Stimulated activated CD4-positive, alpha-beta T cell treated with anti-CD3 and anti-CD28 coated beads, Interleukin-2, amount 100 ng/mL, for 48 hours (primary cell): ENCODE measurements at places on chromosomes 1 and 21.
A peak's percentile ranks its signal among the peaks of the same experiment; 100 is the strongest.

DNA sequence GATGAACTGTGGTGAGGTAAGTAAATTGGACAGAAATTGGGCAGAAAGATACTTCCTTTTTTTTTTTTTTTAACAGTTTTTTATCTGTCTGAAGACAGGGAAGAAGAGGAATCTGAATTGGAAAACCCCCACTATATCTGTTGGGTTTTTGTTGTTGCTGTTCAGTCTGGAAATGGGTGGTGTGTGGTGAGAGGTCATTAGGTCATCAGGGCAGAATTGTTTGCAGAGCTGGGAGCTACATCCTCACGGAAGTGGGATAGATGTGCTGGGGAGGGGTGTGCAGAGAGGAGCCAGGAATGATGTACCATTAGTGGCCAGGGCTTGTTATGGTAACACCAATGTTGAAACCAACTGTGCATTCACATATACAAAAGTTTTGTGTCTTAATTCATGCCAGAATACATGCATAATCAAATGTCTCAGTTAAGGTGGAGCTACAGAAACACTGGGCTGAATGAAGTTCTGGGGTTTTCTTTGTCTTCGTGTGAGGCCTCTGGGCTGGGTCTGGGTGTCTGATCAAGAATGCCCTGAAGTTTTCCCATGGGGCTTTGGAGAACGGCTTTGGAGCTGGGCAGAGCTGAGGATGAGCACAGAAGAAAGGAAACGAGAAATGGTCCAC is 12.4 kb downstream of the USP25 start:
- no peak for DNase-seq

GRCh38 chr1:247440001-247440620 is 17.8 kb downstream of the OR2B11 start:
- DNase-seq = no peak

DNA sequence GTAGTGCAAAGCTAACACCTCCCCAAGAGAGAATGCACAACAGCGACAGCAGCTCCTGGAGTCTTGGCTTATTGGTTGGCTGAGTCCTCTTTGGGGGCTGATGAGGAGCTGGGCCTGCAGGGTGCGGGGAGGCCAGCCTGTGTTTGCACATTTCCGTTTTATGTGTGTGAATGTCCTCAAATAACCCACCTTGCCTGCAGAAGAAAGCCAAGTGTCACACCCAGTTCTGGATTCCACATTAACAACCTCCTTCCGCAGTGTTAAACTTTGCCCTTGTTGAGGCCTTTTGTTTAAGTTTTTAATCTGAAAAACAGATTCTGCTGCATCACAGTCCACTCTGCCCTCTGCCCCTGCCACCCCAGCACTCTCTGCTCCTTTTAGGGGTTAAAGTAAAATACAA is 274.5 kb downstream of the TM2D1 start:
- DNase-seq = no peak

GRCh38 chr1:225691377-225691776 is 38.5 kb upstream of the ENAH start:
- no peak for DNase-seq

GRCh38 chr1:6460301-6461050 is 5.5 kb downstream of the TNFRSF25 start:
- DNase-seq = peak; percentile 70

GRCh38 chr1:61224609-61225008 is 142.2 kb downstream of the NFIA start:
- DNase-seq = no peak

- DNase-seq = no peak
These were observed at the start of gene EPHB2 for GRCh38 chr1:22710701-22711049. Gene EPHB2, plus strand, starts transcription at chr1:22710839. Its CDS starts 144 bp downstream, at chr1:22710983.

DNA sequence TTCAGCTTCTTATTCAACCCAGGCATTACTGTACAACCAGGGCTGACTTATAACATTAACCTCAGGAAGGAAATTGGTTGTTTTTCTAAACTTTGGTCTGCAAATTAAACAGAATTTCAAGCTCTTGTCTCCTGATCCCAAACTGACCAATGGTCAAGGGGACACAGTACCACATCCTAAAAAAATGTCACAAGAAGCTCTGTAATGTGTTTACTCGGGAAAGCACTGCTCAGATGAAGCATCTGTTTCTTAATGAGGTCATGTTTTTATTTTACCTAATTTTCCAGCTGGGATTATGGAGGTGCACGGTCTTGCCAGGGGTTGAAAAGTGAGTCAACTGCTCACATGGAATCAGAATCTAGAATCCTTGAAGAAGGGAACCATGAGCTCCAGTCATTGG is 18.7 kb downstream of the ADAMTS5 start:
- no peak for DNase-seq

GRCh38 chr1:221794935-221795334 is 53.0 kb upstream of the DUSP10 start:
- DNase-seq = no peak

DNA sequence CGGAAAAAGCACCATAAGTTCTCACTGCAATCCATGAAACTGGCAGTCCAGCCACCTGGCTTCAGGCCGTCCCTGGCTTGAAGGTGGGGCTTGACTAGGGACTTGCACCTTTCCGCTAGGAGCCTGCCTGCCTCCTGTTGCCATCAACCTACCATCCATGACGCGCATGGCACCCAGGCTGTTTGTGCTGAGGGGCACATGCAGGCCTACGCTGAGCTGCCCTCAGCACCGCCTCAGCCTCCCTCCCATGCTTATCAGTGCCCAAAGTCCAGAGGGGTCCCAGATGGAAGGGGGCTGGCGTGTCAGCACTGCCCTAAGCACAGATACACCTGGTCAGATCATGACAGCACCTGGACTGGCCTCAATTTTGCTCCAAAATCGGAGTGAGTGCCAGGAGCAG is 190.2 kb upstream of the LYPLAL1 start:
- DNase-seq = no peak

GRCh38 chr1:234093741-234094140 is 189.3 kb downstream of the SLC35F3 start:
- no peak for DNase-seq
